ENCODE measurements at places on chromosomes 3 and 15. TPM values are rescaled to one million over a fixed set of nuclear protein-coding genes. Genes with fewer than 3 reads are reported as not detected.

Gene ADPRH
- 2.0 TPM for total RNA-seq

Gene ATP13A5
- total RNA-seq = not detected

Gene CPNE9
- total RNA-seq = under 0.01 TPM

Gene MGA
- total RNA-seq = 7.7 TPM

Gene SLC30A4
- total RNA-seq = 3.7 TPM

Gene GXYLT2
- 15.0 TPM for total RNA-seq

Gene CCR3
- total RNA-seq = not detected

Gene CRYGS
- 0.34 TPM for total RNA-seq

Gene CHL1
- total RNA-seq = 0.59 TPM

Gene ECE2
- total RNA-seq = not detected

Gene ASB14
- not detected for total RNA-seq
